ENCODE measurements at places on chromosomes 7 and 10.

DNA sequence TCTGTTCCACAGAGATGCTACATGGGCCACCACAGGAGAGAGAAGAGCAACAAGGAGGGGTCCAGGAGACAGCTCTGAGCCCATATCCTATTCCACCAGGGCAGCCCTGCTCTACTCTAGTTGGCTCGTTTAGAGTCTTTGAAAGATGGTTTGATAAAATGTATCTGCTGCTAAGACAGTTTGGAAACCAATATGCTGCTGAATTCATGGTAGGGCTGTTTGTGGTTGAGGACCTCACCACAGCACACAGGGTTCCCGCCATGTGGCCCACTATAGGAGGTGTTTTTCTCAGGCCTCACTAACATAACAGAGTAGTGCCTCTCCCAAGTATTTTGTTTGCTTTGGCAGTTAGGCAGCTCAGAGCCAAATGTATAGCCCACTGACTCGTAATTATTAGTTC is 35.8 kb upstream of the ZC3HAV1L start:
- DNase-seq = no peak

DNA sequence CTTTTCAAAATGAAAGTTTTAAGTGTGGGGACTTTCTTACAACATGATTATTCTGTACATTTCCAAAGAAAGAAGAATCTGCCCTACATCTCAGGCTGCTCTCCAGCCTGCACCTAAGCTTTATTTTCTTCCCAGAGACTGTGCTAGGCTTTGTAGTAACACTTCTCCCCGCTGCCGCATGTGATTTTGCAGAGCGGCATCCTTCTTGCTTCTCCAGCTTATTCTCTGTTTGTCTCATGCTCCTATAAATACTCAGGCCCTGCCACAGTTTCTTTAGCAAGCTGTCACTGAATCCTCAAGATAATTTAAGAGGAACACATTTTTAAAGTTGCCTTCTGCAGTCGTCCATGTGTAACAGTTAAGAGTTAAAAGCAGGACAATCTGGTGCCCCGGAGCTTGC is 53.5 kb downstream of the INSYN2A start:
- DNase-seq = no peak

DNA sequence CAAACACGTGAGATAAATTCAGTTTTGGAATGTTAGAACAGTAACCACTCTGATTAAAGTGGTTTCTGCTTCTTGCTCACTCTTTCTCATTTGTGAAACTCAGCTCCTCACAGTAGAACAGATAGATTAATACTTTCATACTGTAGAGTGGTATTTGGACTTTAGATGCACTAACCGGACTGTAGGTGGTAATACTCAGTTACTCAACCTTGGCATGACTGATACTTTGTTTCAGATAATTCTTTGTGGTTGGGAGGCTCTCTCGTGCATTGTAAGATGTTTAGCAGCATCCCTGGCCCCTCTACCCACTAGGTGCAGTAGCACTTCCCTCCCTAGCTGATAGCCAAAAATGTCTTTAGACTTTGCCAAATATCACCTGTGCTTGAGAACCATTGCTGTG is 37.6 kb downstream of the MCU start:
- DNase-seq = no peak

- DNase-seq = no peak
Measured at GRCh38 chr10:42988069-42988468, 88.8 kb upstream of the RET start.
